ENCODE measurements at places on chromosomes 3 and 15.

DNA sequence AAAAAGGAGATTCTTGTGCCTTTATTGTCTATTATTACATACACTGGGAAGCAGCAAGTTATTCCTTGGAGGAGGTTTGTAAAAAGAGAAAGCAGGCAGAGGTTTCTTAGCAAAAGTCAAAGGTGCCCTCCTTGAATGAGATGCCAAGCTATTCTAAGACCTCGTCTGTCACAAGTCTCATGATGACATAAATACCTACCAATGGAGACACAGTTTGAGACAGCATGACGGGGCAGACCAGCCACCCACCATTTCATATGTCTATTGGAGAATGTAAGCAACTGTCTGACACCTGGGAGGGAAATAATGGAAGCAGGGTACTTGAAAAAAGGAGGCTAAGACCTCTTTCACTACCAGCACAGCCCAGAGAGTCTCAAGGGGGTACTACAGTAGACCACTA lies 2.2 kb downstream of the RGMA start:
- no peak for DNase-seq

GRCh38 chr3:12859840-12860239 lies 18.5 kb upstream of the RPL32 start:
- DNase-seq, result no peak

- DNase-seq, result no peak
Observed at GRCh38 chr3:4850928-4851265, 128.3 kb upstream of the BHLHE40 start.

- DNase-seq, result peak; percentile 78
Observed at GRCh38 chr15:100764778-100765466, 114.7 kb upstream of the ALDH1A3 start.

GRCh38 chr3:12829886-12830784 lies 11.2 kb downstream of the RPL32 start:
- DNase-seq, result no peak

- no peak for DNase-seq
Observed at GRCh38 chr3:157590273-157590672, 87.1 kb upstream of the VEPH1 start.

DNA sequence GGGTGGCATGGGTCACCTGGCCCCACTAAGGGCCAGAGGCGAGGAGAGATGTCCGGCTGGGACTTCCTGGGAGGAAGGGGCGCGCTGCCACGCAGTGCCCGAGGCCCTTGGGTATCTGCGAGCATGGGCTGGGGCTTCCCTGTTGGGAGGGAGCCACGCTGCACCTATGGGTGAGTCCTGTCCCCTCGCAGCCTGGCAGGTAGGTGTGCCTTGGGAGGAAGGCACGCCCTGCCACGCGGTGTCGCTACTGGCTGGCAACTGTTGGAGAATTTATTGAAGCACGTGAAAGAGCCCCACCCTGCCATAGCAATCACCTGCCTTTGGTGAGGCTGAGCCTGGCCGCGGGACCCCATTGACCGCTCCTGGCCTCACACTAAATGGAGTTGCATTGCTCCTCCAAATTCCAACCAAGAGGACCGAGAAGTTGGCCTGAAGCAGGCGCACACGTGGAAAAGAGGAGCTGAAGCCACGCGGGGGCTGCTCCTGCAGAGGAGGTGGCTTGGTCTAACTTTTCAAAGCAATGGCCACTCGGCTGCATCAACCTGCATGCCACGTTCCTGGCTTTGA lies 134.2 kb downstream of the TJP1 start:
- DNase-seq, result no peak

GRCh38 chr3:158420654-158421396 lies 150.2 kb upstream of the MLF1 start:
- DNase-seq, result no peak

- no peak for DNase-seq
Observed at GRCh38 chr3:42868841-42869240, 6.8 kb downstream of the CYP8B1 start.

DNA sequence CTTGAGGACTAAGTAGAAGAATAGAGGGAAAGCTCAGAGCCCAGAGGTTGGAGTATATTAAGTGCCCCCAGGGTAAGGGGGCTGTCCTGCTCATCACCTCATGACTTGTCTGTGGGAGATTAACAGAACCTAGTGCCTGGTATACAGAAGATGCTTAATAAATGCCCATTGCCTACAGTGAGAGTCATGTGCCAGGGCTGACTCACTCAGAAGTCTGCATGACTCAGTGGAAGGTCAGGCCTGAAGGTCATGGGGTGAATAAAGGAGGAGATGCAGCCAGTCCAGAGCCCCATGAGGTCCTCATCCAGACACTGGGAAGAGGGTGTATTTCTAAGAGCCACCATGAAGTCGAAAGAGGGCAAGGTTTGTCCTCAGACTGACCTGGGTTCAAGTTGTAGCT lies 62.5 kb upstream of the TLE3 start:
- no peak for DNase-seq

DNA sequence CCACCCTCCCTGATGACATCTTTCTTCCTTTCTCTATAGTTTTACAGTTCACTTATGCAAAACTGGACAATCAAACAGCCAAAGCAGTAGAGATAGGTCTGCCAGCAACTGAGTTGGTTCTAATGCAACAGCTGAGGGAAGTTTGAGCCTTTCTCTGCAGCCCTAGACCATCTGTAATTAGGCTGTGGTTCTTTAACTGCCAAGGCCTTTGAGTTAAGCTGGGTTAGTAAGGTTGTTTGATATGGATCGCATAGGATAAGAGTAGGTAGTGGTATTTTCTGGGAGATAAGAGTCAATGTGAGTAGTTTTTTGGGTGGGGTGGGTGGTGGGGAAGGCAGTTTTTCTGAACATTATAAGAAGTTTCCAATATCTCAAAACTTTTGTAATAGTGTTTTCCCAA lies 3.0 kb downstream of the RPL39L start:
- DNase-seq, result no peak

- no peak for DNase-seq
Observed at GRCh38 chr3:72606005-72606800, 242.0 kb downstream of the SHQ1 start.

- DNase-seq, result no peak
Observed at GRCh38 chr3:63976872-63977200, 46.5 kb downstream of the PSMD6 start.

GRCh38 chr3:185270956-185271332 lies 17.1 kb upstream of the EHHADH start:
- no peak for DNase-seq

- peak; percentile 74 for DNase-seq
Observed at GRCh38 chr3:50192689-50193141, 1.3 kb downstream of the GNAT1 start.

DNA sequence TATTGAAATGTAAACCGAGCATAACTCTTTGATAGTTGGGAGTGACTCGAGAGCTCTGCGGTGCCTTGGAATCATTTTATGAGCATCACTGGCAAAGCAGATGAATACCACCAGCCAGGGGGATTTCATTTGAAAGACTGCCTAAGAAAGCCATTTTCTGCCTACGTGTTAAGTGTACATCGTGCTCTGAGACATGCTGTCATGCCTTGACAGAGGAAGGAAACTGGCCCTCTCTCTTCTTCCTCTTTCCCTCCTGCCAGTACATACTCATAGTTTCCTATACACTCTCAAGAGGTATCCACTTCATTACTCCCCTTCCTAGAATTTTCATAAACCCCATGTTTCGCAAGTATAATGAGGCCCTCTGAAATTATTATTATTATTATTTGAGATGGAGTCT lies 8.8 kb downstream of the BCL2A1 start:
- no peak for DNase-seq

- no peak for DNase-seq
Observed at GRCh38 chr3:17759901-17760300, 17.5 kb upstream of the TBC1D5 start.

GRCh38 chr3:60645801-60646200 lies 605.5 kb downstream of the FHIT start:
- no peak for DNase-seq

- no peak for DNase-seq
Observed at GRCh38 chr3:144344925-144345548, 373.4 kb downstream of the DIPK2A start.
